Kidney (tissue), 22 donors: ENCODE measurements at places on chromosomes 7 and 10. TPM values are rescaled to one million over a fixed set of nuclear protein-coding genes. Genes with fewer than 3 reads are reported as not detected.

DNA sequence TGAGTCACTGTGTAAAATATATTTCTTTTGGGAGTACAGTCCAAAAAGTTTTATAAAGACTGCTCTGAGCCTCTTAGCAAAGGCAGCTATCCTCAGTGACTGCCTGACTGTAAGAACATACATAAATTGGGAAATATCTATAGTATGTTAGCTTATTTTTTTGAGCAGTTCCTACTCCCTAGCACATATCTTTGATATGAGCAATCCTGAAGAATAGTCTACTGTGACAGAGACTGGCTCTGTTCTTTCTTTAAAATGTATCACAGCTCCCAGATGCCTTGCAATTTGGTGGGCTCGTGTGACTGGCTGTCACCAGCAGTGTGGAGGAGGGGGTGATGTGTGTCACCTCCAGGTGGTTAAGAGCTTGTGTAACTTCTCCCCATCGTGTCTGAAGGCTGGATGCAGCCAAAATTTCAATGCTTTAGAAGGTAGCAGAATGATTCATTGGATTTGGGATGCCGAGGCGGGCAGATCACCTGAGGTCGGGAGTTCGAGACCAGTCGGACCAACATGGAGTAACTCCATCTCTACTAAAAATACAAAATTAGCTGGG, 47.9 kb downstream of the MTERF1 start:
- DNase-seq = no peak
- H3K27me3 ChIP-seq = no peaks in the 10 kb centered on the region
- H3K27ac ChIP-seq = no peak overlapping the region
- no peaks in the 10 kb centered on the region for H3K4me1 ChIP-seq
- no peak overlapping the region for H3K4me3 ChIP-seq

ALKBH4 gene
- 14.0 TPM for total RNA-seq

DNA sequence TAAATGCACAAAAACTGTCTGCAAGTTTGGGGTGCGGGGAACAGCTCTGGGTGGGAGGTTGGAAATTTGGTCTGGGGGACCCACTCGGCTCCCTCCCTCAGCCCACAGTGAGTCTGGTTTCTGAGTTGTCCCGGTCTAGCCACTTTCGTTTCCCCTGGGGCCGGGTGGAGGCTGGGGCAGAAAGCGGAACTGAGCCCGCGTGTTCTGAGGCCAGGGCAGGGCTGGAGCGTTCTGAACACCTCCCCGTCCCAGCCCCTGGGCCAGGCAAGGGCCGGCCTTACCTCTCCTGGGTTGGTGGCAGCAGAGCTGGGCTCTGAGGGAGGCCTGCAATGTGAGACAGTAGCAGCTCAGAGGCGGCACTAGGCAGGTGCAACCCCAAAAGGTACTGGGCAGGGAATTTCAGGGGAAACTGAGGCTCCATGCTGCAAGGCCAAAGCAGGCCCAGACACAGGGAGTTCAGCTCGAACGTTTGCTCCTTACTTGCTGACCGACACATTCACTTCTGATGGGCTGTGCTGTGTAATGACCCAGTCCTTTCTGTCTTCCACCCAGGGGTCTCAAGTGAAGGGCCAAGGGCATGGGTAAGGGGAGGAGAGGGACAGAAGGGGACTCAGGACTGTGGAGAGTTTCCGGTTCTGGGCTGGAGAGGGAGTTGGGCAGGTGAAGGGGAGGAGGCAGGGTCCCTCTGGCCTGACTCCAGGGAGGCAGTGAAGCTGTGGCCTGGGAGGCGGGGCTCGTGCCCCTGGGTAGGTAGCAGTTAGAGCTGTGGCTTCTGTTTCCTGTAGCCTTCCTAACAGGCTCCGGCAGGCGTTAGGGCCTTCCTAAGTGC, 3.0 kb downstream of the IRF5 start:
- no peaks in the 10 kb centered on the region for H3K36me3 ChIP-seq
- peaks cover 2% of the 10 kb centered on the region for H3K27me3 ChIP-seq
- no peak overlapping the region for H3K27ac ChIP-seq
- DNase-seq = no peak
- peak overlapping the region; percentile 3 for H3K4me3 ChIP-seq

ZC3HAV1L gene
- total RNA-seq = 16.1 TPM

P4HA1 gene
- total RNA-seq = 25.3 TPM

SEMA3A gene
- 10.7 TPM for total RNA-seq

PNLIP gene
- total RNA-seq = not detected

CTAGE4 gene
- 4.9 TPM for total RNA-seq
